Stimulated activated naive CD4-positive, alpha-beta T cell (primary cell): ENCODE measurements at places on chromosomes 7 and 10.

DNA sequence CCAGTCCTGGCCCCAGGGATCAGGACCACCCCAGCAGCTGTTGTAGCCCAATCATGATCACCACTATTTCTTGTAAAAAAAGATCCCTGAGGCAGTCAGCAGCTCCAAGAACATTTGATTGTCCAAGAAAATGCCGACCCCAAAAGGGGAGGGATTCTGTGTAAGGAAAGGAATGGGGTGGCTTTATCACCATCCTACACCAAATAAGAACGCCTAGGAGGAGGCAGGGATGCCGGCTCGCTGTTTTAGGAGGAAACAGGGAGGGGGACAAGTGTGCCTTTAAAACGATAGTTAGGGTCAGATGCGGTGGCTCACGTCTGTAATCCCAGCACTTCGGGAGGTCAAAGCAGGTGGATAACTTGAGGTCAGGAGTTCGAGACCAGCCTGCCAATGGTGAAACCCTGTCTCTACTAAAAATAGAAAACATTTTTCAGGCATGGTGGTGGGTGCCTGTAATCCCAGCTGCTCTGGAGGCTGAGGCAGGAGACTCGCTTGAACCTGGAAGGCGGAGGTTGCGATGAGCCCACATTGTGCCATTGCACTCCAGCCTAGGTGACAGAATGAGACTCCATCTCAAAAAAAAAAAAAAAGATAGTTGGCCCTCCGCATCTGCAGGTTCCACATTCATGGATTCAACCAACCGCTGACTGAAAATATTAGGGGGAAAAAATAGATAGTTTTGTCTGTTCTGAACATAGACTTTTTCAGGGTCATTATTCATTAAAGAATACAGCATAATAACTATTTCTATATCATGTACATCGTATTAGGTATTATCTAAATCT, 63.6 kb downstream of the PDIA4 start:
- no peak for DNase-seq

DNA sequence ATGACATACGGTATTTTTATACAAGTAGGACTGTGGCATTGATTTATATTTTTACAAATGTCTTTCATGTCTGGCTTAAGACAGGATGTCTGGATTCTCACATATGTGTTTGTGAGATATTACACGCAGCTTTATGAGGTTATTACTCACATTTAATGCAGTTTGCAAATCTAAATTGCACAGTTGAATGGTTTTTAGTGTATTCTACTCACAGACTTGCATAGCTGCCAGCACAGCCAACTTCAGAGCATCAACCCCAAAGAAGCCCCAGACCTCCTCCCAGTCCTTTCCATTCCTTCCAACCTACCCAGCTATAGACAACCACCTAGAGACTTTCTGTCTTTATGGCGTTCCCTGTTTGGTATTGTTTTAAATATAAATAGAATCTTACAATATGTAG, 193.8 kb upstream of the SHH start:
- DNase-seq: no peak

- DNase-seq: no peak
These were observed 40.8 kb downstream of the ZNF467 start for GRCh38 chr7:149732611-149733010.

GRCh38 chr7:1538544-1539180, 8.2 kb downstream of the MAFK start:
- no peak for DNase-seq

DNA sequence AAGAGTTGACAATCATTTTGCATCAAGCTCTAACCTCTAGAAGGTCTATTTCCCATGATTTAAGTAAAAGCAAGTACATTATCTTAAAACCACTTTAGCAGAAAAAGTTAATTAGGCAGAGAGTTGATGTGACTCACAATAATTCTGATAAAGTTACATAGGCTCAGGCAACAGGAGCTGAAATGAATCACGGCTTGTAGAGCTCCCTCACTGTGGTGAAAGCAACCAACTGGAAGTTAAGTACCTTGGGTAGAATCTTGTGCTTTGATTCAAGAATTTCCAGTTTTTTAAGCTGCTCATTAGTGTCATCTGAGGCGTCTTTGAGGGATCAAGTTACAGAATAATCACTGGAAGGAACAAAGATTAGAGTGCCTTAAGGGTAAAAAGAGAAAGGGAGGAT, 68.9 kb upstream of the NFE2L3 start:
- DNase-seq: no peak

DNA sequence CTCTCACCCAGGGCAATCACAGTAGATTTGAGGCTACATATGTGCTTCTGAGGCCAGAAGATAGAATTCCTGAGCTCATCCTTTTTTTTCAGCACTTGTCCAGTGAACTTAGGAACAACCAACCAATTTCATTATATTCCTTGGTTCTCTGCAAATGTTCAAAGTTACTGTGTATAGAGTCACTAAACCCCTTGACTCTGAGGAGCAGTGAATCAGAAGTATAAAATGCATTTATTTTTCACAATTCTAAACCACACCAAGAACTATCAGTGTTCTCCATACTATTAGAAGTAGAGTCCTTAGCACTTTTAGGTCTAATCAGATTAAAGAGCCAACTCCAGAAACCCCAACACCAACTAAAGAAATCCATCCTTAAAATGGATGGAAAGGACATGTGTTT, 19.6 kb upstream of the PAPSS2 start:
- DNase-seq: no peak
